ENCODE measurements at places on chromosomes 12 and 14.

- peak; percentile 66 for DNase-seq
These were observed 105.1 kb upstream of the TMEM260 start for GRCh38 chr14:56474419-56475022.

DNA sequence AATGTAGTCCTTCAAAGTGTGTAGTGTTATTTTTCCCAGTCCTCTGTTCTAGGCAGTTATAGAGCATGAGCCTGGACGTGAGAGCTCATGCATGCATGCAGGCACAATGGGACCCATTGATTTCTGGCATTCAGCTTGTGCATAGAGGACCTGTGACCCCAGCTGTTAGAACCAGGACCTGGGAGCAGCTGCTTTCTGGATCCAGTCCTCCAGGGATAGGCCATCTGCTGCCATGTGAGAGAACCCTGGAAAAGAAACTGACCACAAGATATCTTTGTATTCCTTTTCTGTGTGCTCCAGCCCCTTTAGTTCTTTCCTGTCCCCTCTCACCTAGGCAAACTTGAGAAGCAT lies 76.9 kb downstream of the SUSD6 start:
- DNase-seq, result no peak

GRCh38 chr14:33924566-33925100 lies 26.2 kb downstream of the EGLN3 start:
- no peak for DNase-seq

GRCh38 chr14:54676812-54677708 lies 110.1 kb downstream of the SAMD4A start:
- DNase-seq, result no peak

GRCh38 chr12:93007544-93007943 lies 78.4 kb upstream of the EEA1 start:
- DNase-seq, result no peak
